DMS53 (cell line): ENCODE measurements at places on chromosomes 5 and 9.

DNA sequence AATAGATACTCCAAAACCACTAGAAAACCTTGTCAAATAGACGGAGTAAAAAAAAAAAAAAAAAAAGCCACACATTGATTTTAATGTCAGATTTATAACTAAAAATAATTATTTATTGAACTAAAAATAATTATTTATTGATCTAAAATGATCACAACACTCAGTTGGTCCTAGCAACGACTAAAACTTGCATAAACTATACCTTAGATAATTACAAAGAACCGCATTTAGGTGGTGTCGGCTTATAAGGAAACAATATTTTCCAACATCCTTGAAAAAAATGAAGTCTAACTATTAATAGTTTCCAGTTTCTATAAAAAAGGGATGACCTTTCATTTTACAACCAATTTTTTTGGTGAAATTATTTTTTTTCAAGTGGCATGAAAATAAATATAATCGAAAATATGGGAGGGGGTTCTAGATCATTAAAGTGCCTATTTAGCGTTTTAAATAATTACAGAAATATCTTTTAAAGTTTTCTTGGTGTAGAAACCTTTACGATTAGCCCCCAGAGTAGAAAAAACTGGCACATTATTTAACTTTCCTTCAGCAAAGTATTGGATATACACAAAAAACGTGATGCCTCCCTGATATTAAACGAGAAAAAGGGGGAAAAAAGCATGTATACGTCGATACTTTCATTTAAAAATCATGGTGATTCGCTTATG lies 3.7 kb downstream of the ARRDC3 start:
- peak; percentile 45 for DNase-seq

DNA sequence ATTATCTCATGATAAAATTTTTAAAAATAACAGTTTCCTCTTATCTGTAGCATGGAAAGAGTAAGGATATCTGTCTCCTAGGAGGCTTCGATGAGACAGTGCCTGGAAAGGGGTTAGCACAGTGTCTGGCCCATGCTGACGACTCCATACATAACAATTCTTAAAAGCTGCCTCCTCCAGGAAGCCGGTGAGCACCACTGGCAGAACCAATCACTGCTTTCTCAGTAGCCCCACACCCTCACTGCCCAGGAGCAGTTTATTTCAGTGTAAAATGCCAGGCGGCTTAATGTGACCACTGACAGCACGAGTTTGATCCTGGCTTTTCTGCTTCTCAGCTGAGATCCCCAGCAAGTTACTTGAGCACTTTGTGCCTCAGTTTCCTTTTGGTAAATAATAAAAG lies 1.2 kb upstream of the NIPAL4 start:
- DNase-seq: no peak

DNA sequence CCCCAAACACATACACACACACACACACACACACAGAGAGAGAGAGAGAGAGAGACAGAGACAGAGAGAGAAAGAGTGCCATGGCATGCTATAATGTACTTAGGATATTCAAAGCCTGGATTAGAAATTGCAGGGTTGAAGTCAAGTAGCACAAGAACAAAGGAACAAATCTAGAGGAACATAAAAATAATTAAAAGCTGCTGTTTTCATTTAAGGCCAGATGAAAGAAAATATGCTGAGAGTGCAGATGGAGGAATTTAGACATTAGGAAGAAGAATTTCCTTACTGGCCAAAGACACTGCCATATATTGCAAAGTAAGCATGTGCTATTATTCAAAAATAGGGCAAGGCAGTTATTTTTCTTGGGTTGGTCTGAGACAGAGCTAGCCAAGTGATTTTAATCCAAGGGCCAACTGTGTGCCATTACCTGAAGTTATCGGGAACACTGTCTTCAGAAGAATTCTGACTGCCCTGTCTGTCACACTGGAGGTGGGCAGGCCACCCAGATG lies 31.7 kb downstream of the HSD17B3 start:
- DNase-seq: no peak

GRCh38 chr9:108551030-108551841 lies 304.6 kb downstream of the ACTL7B start:
- no peak for DNase-seq

DNA sequence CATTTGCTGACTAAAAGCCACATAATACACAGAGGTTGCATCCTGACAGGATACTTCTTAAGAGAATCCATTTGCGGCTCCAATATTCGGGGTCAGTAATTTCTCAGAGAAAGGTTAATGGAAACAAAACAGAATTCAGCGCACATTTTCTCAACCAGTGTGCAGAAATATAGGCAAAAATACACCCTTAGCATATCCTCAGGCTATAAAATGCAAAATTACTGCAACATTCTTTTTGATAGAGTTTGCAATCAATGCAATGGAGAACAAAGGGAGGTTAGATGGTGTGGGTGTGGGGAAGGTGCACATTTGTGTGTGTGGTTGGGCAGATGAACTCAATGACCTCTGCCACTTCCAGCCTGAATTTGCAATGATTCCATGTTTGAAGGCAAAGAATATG lies 35.4 kb upstream of the ACO1 start:
- DNase-seq: no peak

DNA sequence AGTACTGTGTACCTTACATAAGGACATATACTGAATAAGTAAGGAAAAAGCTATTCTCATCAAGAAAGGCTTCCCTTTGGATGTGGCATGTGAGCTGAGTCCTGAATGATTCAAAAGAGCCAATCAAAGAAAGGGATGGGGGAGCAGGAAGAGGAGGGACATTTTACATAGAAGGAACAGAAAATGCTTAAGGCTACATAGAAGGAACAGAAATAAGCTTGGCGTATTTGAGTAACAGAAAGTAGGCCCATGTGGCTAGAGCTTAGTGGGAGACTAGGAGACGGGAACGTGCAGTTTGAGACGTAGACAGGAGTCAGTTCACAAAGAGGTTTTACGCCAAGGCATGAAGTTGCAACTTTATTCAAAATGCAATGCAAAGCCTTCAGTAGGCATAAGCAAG lies 126.3 kb downstream of the CEMIP2 start:
- no peak for DNase-seq

GRCh38 chr5:62779010-62779422 lies 200.4 kb downstream of the LRRC70 start:
- peak; percentile 81 for DNase-seq

- no peak for DNase-seq
Measured at GRCh38 chr9:14706530-14707140, 13.4 kb upstream of the ZDHHC21 start.

DNA sequence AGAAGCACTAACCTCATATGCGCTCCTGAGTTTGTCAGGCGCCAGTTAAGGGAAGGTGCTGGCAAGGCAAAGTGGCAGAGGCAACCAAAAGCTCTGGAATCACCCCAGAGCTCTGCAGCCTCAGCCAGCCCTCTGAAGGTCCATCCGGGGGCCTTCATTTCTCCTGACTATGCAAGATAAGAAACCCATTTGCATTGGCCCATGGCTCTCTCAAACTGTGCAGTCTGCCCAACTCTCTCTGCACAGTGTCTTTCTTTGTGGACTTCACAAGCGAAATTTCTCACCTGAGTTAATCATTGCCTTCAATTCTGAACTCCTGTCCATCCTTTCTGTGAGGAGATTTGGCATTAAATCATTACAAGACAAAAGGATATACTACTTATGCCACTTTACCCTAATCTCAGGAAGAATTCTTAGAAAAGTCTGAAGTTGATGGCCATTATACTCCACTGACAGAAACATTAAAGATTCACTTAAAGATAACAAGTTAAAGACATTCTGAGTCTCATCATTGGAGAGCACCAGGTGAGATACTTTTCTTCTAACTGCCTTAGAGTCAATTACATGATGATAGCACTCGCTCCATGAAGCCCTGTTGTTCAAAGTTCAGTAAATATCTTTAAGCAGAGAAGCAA lies 235.6 kb downstream of the SPOCK1 start:
- no peak for DNase-seq

- no peak for DNase-seq
Measured at GRCh38 chr9:92645041-92645440, 24.9 kb downstream of the IPPK start.

- DNase-seq: no peak
Measured at GRCh38 chr9:72880821-72881220, 72.0 kb downstream of the ALDH1A1 start.

DNA sequence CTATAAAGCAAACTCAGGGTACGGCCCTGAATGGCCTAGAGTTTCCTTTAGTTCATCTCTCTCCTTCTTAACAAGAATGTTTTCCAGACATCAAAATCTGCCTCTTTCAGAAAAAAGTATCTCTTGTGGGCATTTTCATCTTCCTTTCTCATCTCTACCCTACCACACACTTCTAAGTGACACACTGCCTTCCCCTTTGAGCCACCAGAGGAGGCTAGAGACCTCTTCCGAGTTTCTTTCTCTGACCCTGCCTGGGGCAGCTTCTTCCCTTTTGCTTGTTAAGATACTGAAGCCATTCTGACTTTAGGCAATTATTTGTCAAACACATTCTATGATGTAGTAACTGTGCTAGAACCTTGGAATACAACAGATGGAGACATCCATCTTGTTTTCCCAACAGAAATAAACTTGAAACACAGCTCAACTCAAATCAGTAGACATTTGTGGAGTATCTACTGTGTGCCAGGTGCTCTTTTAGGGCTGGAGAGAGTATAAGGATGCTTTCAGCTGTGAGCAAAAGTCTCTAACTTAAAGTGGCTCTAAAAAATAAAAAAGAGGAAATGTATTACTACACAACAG lies 8.6 kb upstream of the SV2C start:
- DNase-seq: peak; percentile 52

GRCh38 chr5:116145416-116145815 lies 60.6 kb downstream of the COMMD10 start:
- no peak for DNase-seq

DNA sequence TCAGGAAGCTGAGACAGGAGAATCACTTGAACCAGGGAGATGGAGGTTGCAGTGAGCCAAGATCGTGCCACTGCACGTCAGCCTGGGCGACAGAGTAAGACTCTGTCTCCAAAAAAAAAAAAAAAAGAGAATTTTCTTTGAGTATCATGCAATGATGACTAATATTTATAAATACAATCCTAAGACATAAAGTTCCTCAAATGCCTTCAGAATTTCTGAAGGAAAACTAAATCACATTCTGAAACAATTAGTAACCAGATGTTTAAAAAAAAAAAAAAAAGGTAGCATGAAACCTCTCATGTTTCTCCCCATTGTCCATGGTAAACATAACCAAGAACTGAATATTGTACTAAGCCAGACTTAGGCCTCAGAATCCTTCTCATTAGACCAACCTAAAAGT lies 23.1 kb downstream of the MLLT3 start:
- DNase-seq: no peak

- no peak for DNase-seq
Measured at GRCh38 chr5:157106630-157107461, 2.0 kb downstream of the HAVCR2 start.

DNA sequence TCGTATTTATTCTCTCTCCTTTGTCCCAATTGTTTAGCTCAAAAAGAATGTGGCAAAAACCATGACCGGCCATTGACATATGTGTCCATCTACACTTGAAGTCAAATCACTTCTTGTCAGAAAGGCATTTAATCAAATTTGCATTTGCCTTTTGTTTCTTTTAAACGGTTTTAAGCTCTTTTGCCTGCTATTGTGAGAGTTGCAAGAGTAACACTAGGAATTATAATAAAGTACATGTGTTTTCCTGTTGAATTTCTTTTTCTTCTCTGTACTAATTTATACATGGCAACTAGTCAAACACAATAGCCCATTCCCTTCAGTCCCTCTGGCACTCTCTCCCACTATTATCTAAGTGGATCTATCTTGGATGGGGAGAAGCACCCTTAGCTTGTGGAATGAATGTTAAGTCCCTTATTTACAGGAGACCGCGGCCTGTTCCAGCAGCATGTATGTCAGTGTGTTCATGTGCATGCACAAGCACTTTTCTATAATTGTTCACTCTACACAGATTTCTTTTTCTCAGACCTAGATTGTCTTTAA lies 3.2 kb downstream of the ADAMTSL1 start:
- no peak for DNase-seq

- no peak for DNase-seq
Measured at GRCh38 chr5:134255418-134256150, 29.7 kb upstream of the PPP2CA start.

GRCh38 chr9:133603135-133603927 lies 5.9 kb downstream of the FAM163B start:
- peak; percentile 80 for DNase-seq

DNA sequence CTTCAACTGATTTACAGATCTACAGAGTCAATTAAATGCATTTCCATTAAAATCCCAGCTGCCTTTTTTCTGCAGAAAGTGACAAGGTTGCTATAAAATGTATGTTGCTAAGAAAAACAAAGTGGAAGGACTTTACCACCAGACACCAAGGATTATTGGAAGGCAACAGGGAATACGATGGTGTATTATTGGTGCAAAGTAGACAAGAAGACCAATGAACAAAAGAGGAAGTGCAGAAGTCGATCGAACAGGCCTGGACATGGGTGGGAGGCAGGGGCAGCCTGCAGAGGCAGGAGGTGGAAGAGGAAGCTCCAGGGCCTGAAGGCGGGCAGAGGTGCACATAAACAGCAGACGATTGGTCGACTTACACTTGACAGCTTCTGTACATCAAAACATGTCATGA lies 10.6 kb upstream of the SLC6A19 start:
- DNase-seq: no peak

DNA sequence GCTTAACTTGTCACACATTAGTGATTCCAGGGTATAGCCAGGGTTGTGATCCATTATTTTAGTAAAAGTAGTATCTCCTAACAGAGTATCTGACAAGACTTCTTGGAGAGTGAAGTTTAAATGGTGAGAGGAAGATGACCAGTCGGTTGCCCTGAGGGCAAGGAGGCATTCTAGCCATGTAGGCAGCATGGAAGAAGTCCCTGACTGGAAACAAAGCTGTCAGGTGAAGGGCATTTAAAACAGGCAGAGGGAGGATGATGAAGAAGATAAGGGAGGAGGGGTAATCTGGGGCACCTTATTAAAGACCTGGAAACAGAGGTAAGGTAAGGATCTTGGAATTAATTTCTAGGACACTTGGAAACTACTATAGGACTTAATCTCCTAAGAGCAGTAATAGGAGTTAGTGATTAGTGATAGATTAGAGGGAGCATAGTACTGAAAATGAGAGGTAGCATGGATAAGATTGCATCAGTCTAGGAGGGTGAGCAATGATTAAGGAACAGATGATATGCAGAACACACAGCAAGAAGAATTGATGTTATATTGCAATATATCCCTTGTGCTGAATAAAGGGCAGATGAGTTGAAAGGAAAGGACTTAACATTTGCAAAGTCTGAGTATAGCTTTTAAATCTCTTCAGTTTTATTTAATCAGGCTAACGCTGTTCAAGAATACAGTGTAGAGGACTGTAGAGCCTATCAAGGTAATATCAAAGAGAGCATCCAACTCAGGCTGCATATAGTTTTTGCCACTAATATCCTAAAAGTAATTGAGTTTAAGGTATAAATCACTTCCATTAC lies 9.6 kb downstream of the KIF2A start:
- no peak for DNase-seq
